ENCODE measurements at places on chromosomes 11 and 22.

GRCh38 chr11:79414644-79415317 is 26.0 kb downstream of the TENM4 start:
- no peak for DNase-seq

DNA sequence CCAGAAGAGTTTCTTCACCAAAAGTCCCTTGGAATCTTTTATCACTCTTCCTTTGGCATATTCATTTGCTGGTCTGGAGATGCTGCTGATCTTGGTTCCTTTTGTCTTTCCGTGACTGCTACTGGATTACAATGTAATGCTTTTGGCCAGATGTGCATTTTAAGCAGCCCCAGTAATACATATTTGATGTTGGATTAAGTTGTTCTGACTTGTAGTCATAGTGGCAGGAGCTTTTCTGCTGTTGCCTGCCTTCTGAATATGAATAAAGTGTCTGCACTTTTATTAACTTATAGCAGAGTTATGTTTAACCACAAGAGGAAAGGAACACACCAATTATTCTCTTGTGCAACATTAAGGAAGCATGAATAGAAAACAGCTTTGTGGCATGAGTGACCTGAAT is 360.0 kb upstream of the DDI1 start:
- no peak for DNase-seq

GRCh38 chr22:39041908-39042307 is 1.2 kb downstream of the APOBEC3F start:
- no peak for DNase-seq

DNA sequence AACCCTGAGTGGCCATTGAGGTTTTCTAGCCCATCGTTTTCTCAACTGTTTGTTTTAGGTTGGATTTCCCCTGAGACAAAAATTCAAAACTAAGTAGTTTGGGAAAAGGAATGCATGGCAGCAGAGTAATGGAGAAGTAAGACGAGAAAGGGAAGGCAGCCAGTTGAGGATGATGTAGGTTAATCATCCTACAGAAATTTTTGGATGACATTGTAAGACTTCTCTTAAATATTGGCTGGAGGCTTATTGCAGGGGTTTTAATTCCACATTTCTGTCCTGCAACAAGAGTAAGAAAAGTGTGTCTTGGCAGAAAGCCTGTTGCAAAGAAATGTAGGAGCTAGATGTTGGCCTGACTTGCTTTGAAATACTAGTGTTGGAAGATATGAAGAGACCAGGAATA is 308.8 kb downstream of the LUZP2 start:
- DNase-seq: no peak

DNA sequence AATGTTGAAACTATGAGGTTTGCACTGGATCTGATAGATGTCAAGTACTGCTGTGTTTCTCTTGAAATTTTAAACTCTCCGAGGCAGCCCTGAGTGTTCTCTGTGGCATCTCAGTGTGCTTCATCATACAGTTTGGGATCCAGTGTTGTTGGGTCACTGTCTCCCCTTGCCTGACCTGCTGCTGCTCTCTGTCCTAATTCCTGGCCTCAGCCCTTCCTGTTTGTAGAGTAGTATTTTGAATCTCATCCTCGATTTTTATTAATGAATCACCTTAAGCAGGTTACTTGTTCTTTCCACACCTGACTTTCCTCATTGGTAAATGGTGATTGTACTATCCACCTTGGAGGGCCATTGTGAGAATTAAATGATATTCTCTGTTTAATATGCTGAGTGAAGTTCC is 70.7 kb upstream of the PAX6 start:
- DNase-seq: no peak

DNA sequence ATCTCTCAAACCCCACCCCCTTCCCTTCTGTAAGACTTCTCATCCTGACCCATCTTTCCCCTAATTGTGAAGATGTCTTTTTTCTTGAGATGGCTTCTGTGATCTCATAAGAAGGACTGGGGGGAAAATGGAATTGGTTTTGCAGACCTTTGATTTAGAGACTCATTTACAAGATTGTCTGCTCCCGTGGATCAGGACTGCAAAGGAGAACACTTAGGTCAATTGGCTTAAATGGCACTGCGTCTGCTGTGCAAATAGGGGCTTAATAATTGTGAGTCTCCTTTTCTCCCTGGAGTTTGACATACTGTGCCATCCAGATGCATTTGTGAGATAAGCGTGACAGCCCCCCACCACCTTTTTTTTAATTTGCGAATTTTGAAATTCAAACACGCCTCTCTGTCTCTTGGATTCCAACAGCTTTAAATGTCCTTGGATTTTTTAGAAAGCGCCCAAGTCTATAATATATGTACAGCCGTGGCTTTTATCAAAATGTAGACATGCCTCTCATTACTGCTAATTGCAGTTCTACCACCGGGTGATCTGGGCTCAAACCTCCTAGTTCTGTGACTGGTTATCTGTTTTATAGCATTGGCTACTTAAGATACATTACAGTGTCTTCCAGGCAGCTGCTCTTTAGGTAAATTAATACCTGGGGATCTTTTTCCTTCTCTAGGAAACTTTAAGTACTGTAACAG is 150.0 kb downstream of the DBX1 start:
- DNase-seq: no peak

GRCh38 chr22:40019100-40019499 is 24.3 kb downstream of the FAM83F start:
- no peak for DNase-seq
